Stimulated activated CD4-positive, alpha-beta T cell treated with anti-CD3 and anti-CD28 coated beads, Interleukin-1b, Interleukin-23, amount 100 ng/mL, for 1 hour (primary cell): ENCODE measurements at places on chromosomes 7 and 10.

DNA sequence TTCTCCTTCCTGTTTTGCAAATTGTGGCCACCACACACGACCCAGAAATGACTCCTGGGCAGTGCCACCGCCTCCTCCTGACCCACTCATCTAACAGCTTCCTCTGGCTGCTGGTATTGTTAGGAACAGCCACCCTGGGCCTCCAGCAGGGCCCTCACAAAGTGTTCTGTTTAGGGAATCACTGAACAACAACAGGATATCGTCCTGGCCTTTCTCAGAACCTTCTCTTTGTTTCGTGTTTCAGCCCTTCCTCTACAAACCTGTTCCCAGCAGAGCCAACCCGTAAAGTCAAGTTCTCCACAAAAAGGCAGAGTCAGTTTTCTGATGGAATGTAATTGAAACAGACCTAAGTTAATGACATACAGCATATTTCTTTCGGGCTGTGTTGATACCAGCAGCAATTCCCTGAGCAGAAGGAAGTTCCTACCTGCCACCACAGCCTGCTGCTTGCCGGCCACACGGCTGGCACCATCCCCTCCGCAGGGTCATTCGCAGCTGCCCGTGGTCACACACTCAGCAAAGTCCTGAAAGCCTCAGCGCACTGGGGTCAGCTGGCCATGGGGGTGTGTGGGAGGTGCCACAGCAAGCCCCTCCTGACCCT lies 91.7 kb upstream of the PITRM1 start:
- DNase-seq = no peak

DNA sequence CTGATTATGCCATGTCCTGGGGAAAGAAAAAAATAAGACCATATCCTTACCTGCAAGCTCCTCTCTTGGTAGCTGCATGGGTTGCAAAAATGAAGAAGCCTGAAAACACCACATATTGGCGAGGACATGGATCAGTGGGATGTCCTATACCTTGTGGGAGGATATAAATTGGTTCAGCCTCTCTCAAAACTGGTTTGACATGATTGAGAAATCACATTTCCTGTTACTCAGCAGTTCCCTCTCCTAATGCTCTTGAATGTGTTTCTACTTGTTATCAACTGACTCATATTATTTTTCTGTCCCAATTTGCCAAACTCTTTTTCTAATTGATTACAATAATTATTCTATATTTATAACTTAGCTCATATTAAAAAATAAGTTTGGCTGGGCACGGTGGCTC lies 380.2 kb downstream of the EXOC4 start:
- no peak for DNase-seq

GRCh38 chr7:33596686-33597085 lies 308.7 kb upstream of the BMPER start:
- DNase-seq = no peak

DNA sequence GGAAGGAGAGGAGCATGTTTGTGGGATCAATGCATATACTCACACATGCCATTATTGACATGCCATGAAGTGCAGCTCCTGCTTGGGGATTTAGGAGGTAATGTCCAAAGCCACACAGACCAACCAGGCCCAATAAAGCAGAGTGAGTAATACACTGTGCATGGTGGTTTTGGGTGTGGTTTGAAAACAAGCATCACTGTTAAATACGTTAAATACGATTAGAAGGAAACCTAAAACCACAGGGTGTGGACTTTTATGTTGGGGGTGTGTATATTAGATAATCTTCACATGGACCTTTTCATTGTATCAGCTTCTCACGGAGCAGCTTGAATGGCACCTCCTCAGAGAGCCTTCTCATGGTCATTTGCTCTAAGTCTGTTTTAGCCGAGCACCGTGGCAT lies 10.4 kb upstream of the EIF3A start:
- no peak for DNase-seq

DNA sequence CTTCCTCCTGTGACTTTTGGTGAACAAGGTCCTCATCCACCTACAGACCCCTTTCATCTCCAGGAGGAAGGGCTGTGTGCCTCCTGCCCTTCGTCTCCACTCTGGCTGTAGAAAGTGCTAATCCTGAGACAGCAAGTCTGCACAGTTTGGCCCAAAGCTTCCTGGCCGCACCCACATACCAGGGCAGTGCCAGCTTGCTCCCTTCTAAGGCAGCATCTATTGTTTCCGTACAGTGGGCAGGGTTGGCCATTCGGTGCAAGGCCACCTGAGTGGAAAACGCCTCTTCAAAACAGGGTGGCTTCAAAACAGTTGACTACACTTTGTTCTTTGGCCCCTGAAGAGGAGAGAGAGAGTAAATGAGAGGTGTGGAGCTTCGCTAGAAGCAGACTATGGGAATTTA lies 134.1 kb upstream of the KLF14 start:
- no peak for DNase-seq

DNA sequence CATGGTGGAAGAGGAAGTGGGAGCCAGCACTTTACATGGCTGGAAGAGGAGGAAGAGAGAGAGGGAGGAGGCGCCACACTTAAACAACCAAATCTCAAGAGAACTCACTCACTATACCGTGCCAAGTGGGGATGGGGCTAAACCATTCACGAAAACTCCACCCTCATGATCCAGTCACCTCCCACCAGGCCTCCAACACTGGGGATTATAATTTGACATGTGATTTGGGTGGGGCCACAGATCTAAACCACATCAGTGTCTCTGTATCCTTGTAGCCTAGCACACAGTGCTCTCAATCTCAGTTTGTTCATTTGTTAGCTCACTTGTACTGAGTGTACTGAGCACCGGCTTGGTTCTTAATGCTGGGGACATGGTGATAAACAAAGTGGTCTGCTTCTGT lies 228.3 kb downstream of the BUB3 start:
- no peak for DNase-seq

- no peak for DNase-seq
Observed at GRCh38 chr7:157890921-157891401, 554.2 kb downstream of the DNAJB6 start.

DNA sequence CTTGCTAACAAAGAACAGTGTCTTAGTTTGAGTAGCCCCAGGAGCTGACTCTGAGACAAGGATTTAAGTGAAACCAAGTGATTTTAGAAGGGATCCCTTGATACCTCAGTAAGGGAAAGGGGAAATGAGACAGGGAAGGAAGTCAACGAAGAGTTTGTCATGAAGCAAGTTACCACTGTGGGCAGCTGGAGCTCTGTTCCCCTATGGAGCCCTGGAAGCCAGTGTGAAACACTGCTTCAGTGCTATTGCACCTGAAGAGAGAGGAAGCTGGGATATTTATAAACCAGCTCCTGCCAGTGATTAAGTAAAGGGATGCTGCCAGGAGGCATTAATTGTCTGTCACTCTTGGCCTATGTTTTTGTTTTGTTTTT lies 58.9 kb upstream of the WAPL start:
- no peak for DNase-seq
